Activated CD4-positive, alpha-beta T cell treated with anti-CD3 and anti-CD28 coated beads for 36 hours (primary cell): ENCODE measurements at places on chromosomes 3 and 15. TPM values are rescaled to one million over a fixed set of nuclear protein-coding genes. Genes with fewer than 3 reads are reported as not detected.

GRCh38 chr15:45499426-45499825 lies 23.1 kb downstream of the SLC30A4 start:
- H3K4me1 ChIP-seq, result no peaks in the 10 kb centered on the region
- H3K27me3 ChIP-seq, result no peaks in the 10 kb centered on the region
- no peak overlapping the region for H3K4me3 ChIP-seq
- no peak for DNase-seq

- no peak overlapping the region for H3K4me3 ChIP-seq
- DNase-seq, result no peak
- H3K36me3 ChIP-seq, result peaks cover 25% of the 10 kb centered on the region
- H3K27me3 ChIP-seq, result no peaks in the 10 kb centered on the region
- peak overlapping the region; percentile 42 for H3K27ac ChIP-seq
- H3K4me1 ChIP-seq, result peaks cover 63% of the 10 kb centered on the region
Measured at GRCh38 chr3:9897408-9898372, 5.0 kb upstream of the IL17RE start.

Gene PIGBOS1
- 11.0 TPM for total RNA-seq

Gene CP
- not detected for total RNA-seq

DNA sequence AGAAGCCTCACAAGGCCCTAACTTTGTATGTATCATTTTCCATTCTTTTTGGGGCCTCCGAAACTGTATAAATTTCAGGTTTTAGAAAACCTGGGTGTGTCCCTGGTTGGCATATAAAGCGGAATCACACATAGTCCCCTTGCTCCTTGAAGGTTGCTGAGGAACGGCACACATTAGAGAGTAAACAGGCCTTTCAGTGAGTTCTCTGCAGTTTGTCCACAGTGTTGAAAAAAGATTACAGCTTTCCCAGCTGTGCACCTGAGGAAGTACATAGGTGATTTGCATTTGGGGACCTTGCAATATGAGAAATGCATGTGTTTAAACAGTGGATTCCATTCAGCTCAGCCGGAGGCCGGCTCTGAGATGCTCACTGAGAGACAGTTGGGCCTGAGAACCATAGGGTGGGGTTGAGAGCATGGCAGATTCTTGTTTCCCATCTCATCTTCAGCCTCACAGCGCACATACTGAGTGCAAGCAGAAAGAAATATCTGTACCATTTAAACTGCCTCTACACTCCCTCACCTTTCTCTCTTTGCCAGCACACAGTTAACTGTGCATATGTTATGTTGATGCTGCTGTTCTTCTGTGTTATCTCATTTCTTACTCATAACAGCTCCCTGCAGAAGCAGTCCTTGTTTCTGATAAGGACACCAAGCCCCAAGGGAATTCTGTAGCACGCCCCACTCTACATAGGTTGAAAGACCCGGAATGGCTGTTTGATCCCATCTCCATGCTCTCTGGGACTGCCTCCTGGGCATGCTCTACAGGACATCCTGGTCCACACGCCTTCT lies 60.4 kb downstream of the BOC start:
- peaks cover 5% of the 10 kb centered on the region for H3K4me1 ChIP-seq
- DNase-seq, result no peak
- H3K36me3 ChIP-seq, result no peaks in the 10 kb centered on the region
